GDM1 (cell line): ENCODE measurements at places on chromosomes 6 and 20.

DNA sequence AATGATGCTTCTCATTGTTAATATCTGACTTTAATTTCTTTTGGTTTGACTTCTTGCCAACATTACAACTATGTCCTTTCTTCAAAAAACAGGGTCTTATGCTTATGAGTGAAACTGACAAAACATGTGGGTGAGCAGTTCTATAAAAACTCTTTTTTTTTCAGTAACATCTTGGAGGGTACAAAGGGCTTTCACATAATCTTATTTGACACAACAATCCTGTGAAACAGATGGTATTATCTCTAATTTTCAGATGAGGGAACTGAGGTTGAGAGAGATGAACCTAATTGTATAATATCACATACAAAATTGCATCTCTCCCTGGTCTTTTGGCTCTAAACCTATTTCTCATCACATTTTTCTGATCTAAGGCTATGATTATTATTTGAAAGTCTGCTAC is 38.3 kb downstream of the MAPK14 start:
- DNase-seq, result no peak

DNA sequence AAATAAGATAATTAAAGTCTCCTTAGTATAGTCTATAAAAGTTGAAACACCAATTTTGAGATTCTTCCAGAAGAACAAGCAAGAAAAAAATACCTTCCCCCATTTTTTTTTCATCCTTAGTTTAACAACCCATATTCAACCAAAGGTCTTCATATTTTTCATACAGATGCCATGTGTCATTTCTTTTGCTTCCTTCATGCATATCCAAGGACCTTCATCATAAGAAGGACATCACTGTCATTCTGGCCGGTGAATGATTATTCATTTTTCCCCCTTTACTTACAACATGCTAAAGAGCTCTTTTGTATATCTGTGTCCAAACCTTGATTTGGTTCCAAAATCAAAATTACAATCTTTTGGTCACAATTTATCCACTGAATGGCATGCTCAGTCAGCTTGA is 21.3 kb upstream of the CLIC5 start:
- no peak for DNase-seq

- no peak for DNase-seq
Observed at GRCh38 chr6:156828280-156828703, 51.1 kb downstream of the ARID1B start.

DNA sequence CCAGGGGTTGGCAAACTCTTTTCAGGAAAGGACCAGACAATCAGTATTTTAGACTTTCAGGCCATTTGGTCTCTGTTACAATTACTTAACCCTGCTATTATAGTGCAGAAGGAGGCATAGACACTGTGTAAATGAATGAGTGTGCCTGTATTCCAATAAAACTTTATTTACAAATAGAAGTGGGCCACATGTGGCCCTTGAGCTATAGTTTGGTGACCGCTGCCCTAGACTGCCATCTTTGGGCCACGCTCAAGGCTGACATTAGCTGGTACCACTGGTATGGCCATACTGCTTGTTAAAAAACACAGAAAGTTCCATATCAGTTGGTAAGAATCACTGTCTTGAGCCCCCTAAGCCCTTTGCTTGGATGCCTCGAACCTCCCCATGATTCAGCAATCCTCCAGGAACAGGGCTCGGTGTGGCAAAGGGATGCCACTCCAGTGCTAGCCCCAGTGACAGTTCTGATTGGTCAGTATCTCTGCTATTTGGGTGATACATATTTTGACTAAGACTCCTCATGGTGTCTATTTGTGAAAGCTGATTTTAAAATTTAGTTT is 23.3 kb upstream of the SNRNP48 start:
- no peak for DNase-seq

DNA sequence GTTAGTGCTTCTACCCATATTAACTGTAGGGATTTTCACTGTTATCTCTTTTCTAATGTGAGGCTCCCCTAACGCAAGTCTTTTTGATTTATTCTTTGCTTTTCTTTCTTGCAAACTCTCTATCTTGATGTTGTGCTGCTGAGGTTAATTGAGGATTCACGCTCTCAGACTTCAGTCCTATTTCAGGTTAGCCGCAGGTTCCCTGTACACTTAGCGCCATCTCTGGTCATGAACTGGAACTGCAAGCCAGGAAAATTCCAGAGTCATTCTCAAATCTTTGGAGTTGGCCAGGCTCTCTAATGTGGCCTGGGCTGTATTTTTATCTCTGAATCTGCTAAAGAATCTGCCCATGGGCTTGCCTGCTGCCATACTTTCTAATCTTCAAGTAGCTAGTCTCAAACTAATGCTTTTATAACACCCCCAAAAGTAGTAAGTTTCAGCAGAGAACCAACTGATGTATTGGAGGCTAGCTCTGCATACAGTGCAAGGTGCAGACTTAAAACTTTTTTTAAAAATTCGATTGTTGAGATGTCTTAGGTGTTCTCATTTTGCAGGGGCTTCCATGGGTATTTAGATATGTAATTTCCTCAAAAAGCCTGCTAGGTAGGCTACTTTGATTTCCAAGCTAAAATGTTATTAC is 91.1 kb upstream of the OPRM1 start:
- no peak for DNase-seq

- no peak for DNase-seq
Observed at GRCh38 chr20:61024390-61024789, 227.7 kb upstream of the CDH4 start.

DNA sequence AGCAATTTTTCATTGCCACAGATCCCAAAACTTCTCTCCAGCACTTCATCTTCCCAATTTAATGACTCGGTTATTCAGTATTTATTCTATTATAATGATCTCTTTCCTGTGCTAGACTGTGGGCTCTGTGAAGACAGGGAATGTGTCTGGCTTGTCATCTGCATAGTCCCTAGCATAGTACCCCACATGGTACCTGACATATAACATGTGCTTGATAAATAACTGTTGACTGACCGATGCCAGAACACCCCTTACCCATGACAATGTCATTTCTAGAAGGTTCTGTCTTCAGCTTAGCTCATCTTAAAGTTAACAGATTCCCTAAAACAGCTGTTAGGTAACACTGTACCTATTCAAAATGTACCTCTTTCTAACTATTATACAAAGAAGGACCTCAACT is 3.6 kb downstream of the PXMP4 start:
- no peak for DNase-seq

- no peak for DNase-seq
Observed at GRCh38 chr6:85537055-85537494, 56.6 kb downstream of the SNX14 start.

- DNase-seq, result no peak
Observed at GRCh38 chr6:29907637-29908340, 34.5 kb upstream of the HLA-A start.

GRCh38 chr20:21230220-21230619 is 72.9 kb upstream of the XRN2 start:
- no peak for DNase-seq

GRCh38 chr6:165848086-165848426 is 185.0 kb upstream of the PDE10A start:
- DNase-seq, result no peak

DNA sequence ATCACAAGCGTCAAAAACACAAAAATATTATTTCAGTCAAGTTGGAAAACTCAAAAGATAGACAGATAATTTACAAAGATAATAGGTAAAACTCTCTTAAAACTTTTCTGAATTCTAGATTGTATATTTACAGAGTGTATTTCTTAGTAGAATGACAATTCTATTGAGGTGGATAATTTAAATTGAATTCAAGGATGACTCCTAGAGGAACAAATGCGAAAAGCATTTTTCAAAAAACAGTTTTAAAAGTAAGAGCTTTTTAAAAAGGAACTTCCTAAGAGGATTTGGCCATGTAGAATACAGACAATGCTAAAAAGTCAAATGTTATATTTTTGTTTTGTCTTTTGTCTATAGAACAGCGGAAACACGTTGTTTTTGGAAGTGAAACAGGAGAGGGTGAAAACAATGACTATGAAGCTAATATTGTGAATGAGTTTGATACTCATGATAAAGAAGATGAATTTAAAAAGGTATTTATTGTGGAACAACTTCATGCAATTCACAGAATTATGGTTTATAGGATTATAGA is 90.1 kb downstream of the DNAH8 start:
- DNase-seq, result no peak

DNA sequence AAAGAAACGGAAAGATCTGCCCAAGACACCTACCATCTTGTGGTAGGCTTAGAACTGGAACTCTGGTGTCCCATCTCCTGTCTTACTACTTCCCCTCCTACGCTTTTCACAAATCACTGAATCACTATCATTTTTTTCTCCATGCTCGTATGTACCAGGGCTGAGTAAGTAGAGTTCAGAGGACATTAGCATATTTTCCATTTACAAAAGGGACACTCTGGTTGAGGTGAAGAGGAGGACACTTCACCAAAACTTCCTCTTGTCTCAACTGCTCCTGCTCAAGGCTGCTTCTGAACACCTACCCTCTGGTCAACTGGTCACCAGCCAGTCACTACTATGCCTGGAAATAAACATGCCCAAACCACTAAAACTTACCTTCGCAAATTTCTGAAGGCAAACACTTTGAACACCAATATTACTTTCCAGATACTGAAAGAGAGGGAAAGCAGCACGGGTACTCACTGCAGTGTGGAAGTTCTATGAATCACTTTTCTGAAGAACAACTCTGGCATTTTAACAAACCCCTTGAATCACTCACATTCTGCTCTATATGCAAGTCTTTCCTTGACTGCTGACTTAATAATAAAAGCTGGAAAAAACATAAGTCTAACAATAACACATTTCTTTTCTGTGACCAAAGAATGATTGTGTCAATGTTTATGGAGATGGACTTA is 123.3 kb downstream of the INSM1 start:
- no peak for DNase-seq

DNA sequence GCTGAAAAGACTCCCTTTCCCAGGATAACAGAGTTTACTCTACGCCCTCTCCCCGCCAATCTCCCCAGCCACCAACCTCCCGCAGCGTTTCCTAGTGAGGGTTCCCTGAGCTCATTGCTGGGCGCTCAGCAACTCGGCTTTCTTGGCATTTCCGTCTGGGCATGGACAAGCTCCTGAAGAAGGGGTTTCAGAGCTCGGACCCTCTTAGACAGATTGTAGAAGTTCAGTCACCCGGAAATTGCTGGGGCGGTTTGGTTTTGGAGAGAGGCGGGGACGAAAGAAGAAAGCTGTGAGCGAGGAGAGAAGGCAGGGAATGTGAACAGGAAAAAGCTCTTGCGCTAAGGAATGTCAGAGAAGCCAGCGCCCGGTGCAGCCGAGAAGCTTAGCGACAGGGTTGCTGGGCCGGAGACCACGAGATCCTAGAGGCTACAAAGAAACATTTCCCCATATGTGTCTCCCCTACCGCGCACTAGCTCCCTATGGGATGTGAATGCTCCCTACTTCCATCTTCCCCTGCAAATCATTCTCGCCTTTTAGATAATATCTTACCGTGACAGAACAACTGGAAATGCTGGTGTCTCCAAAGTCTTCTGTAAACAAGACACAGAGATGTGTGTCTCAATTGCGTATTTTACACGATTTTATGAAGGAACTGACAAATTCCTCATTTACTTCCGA is 15.8 kb downstream of the POM121L2 start:
- no peak for DNase-seq

- DNase-seq, result no peak
Observed at GRCh38 chr6:69494595-69494994, 302.2 kb downstream of the LMBRD1 start.

GRCh38 chr6:41577356-41578216 is 31.4 kb downstream of the FOXP4 start:
- DNase-seq, result no peak

DNA sequence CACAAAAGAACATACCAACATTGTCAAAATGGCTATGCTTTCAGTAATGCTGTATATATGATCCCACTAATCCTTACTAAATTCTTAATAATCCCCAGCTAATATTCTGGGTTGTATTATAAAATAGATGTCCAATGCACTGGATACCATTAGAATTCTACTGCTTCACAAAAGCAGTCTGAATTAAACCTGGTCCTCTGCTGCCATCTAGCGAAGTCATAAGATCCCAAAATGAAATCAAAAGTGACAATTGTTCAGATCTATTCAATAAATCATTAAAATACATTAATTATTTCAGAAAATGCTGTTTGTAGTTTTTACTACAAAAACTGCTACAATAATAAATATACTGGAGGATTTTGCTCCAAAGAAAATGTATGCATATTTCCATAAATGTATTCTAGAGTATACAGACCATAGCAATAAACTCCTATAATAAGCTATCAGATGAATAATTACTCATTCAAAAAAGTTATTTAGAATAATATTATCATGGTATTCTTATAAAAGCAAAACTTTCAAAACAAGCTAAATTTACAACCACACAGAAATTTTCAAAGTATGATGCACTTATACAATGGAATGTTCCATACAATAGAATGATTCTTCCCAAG is 92.6 kb downstream of the RNGTT start:
- DNase-seq, result peak; percentile 1

GRCh38 chr6:131038597-131039344 is 24.3 kb downstream of the EPB41L2 start:
- DNase-seq, result no peak

- DNase-seq, result no peak
Observed at GRCh38 chr20:17803765-17804164, 104.0 kb downstream of the BANF2 start.

- peak; percentile 11 for DNase-seq
Observed at GRCh38 chr20:45963059-45964005, 8.7 kb downstream of the ZNF335 start.

DNA sequence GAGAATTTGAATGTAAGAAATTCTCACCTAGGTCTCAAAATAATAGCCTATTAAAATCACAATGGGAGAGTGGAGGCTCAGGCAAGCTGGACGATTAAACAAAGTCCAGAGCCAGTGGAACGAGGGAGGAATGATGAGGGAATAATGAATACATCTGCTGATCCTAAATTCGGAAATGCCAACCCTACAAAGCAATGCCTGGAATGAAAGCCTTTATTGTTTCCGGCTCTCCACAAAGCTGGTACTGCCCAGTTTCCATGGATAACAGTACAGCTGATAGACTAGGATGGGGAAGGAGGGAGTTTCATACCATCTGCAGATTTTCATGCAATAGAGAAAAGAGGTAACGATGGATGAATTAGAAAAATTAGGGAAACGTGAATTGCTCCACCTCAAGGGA is 356.1 kb downstream of the CBLN4 start:
- DNase-seq, result no peak

DNA sequence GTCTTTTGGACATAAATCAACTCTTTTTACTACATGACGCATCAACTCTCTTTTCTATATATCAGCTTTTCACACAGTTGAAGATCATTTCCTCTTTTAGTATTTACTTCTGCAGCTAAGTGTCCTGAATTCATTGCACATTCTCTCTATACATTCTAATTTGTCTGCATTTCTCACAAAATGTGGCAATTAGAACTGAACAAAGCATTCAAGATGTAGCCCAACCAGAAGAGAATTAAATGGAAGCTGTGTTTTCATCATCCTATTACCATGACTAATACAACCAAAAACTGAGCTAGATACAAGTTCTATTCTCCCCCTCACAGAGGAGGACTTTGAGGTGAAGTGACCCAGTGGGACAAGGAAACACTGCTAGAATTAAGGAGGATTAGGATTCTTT is 86.9 kb downstream of the PLCG1 start:
- no peak for DNase-seq
